ENCODE measurements at places on chromosomes 2 and 18.
A peak's percentile ranks its signal among the peaks of the same experiment; 100 is the strongest.

DNA sequence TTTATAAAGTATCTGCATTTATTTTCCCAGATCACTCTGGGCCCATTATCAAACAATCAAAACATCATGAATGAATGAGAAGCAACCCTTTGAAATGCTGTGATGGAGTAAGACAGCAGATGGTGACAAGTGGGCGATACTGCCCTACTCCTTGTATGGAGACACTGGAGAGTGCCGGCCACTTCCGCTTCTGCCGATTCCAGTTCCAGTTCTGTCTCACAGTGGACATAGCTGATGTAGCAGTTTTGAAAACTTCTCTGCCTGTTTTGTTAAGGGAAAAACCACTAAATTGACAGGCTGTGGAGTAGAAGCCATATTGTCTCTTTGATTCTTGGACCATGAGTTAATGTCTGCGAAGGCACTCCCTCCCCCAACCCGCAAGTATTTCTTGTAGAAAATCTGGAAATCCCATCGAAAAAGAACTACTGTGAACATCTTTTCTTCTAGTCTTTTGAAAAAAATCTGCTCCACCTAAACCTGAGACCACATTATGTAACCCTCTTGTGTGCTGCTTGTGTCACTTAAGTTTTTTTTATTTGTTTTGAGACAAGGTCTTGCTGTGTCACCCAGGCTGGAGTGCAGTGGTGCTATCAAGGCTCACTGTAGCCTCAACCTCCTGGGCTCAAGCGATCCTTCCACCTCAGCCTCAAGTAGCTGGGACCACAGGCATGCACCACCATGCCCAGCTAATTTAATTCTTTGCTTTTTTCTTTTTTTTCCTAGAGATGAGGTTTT, 133.5 kb downstream of the TANC1 start:
- no peak overlapping the region for H3K27ac ChIP-seq
- no peak overlapping the region for H3K4me3 ChIP-seq
- no peak for DNase-seq
- peaks cover 8% of the 10 kb centered on the region for H3K4me1 ChIP-seq
- no peaks in the 10 kb centered on the region for H3K27me3 ChIP-seq

DNA sequence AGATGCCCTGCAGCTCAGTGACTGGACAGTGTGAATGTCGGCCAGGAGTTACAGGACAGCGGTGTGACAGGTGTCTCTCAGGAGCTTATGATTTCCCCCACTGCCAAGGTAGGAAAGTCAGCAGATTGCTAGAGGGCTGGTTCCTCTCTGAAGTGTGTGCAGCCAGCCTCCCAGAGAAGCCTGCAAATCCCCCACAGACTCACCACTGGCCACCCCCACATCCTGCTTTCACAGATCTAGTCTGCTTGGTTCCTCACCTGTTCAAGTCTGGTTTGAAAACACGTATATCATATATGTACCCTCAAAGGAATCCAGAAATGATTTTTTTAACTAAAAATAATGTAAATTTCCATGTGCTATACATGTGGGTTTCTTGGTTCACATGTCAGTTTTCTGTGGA, 121.1 kb downstream of the LAMA3 start:
- peak; percentile 73 for DNase-seq
- peaks cover 2% of the 10 kb centered on the region for H3K36me3 ChIP-seq
- H3K27me3 ChIP-seq: peaks cover 17% of the 10 kb centered on the region
- no peak overlapping the region for H3K27ac ChIP-seq
- peaks cover 27% of the 10 kb centered on the region for H3K4me1 ChIP-seq

DNA sequence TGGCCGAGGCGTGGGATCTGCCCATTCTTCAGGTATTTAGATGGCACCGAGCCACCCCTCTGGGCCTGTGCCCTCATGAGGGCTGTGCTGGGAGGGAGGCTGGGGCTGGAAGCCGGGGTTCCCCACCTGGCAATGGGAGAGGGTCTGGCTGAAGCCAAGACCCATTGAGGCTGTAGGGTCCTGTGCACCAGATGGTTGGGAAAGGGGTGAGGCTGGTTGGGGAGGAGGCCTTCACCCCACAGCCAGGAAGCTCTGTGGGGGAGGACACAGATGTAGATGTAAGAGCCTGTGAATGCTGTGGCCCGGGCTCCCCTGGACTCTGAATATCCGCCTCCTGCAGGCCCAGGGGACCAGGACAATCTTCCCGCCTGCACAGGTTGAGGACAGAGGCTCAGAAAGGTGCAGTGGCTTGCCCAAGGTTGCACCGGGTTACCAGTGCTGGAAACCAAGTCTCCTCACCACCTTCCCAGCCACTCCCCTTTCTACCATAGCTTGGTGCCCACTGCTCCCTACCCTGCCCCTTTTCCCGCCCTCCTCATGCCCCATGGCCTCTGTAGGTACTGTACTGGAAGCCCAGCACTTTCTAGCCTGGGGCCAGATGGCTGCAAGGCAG, 49.7 kb downstream of the PDCL3 start:
- H3K4me1 ChIP-seq: peaks cover 4% of the 10 kb centered on the region
- DNase-seq: no peak
- peaks cover 6% of the 10 kb centered on the region for H3K27me3 ChIP-seq
- no peak overlapping the region for H3K4me3 ChIP-seq

DNA sequence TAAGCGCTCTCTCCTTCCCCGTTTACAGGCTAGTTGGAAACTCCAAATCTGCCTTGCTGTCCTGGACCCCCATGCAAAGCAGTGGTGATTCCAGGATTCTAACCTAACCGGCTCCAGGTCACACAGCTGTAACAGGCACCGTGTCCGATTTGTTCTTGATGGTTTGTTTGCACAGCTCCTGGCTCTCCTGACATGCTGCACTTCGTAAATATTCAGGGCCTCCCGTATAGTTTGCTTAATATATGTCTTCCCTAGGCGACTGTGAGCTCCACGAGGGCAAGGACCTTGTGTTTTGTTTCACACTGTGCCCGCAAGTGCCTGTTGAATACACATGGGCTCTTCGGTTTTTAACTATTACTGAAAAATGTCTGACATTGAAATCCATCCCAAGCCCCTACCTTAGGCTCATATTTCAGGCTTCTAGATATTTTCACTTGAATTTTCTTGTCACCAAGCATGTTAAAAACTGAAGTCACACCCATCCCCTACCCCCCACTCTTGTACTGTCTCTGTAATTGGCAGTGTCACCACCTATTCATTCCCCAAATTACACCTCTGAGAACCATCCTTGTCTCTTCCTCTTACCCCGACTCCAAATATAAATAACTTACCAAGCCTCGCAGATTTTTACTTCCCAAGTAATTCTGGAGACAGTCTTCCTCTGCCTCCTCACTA, 1.0 kb upstream of the PUM2 start:
- no peak overlapping the region for H3K4me3 ChIP-seq
- H3K27me3 ChIP-seq: no peaks in the 10 kb centered on the region
- H3K27ac ChIP-seq: no peak overlapping the region
- H3K4me1 ChIP-seq: peaks cover 26% of the 10 kb centered on the region

DNA sequence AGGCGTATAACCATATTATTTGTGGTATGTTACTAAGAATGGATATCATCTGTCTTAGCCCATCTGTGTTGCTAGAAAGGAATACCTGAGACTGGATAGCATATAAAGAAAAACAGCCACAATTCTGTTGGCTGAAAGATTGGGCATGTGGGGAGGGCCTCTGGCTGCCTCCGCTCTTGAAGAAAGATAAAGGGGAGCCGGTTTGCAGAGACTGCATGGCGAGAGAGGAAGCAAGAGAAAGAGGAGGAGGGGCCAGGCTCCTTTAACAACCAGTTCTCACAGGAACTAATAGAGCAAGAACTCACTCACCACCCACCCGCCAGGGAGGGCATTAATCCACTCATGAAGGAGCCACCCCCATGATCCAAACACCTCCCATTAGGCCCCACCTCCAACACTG, 29.2 kb upstream of the UXS1 start:
- no peaks in the 10 kb centered on the region for H3K4me1 ChIP-seq
- no peak overlapping the region for H3K4me3 ChIP-seq
- peaks cover 7% of the 10 kb centered on the region for H3K27me3 ChIP-seq
- DNase-seq: no peak

DNA sequence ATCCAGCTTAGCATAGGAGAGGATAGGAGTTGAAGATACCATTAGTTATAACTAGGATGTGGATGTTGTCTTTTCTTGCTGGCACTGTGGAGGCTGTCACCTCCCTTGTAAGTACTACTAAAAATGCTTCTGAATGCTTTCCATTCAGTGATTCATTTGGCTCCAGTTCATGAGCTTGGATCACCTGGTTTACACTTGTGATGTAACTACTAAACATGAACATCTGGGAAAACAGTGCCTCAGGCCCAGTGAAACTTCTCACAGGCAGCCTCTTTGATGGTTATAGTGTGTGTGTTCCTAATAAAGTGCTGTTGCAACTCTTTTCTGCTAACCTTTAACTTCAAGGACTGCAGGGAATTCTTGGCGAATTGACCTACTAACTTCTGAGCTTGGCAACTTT, 13.0 kb upstream of the SLC9A2 start:
- H3K36me3 ChIP-seq: no peaks in the 10 kb centered on the region
- DNase-seq: no peak
- no peaks in the 10 kb centered on the region for H3K4me1 ChIP-seq
- H3K27ac ChIP-seq: no peak overlapping the region
- H3K4me3 ChIP-seq: no peak overlapping the region

DNA sequence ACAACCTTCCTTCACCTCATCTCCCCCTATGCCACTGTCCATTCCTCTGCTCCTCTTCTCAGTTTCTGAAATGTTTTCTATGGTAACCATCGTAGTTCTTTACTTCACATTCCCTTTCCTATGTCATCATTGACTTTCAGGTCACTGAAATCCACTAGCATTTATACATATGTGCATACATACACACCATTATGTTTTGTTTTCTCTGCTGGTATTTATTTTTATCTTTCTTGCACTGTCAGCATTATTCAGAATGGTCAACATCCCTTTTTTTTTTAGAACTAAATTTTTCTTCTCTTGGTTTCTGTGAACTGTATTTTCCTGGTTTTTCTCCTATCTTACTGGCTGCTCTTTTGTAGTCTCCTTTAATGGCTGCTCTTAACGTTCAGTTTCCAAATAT, 33.2 kb downstream of the ITGAV start:
- no peak overlapping the region for H3K4me3 ChIP-seq
- H3K27ac ChIP-seq: no peak overlapping the region
- no peaks in the 10 kb centered on the region for H3K27me3 ChIP-seq
- peaks cover 16% of the 10 kb centered on the region for H3K36me3 ChIP-seq
- H3K4me1 ChIP-seq: peaks cover 4% of the 10 kb centered on the region

- no peak overlapping the region for H3K4me3 ChIP-seq
- peaks cover 3% of the 10 kb centered on the region for H3K36me3 ChIP-seq
- peaks cover 2% of the 10 kb centered on the region for H3K27me3 ChIP-seq
- no peak for DNase-seq
- H3K27ac ChIP-seq: no peak overlapping the region
Observed at GRCh38 chr2:109091526-109091925, 37.5 kb upstream of the SH3RF3 start.

- H3K27ac ChIP-seq: no peak overlapping the region
- no peak for DNase-seq
- no peaks in the 10 kb centered on the region for H3K36me3 ChIP-seq
- H3K4me1 ChIP-seq: peaks cover 2% of the 10 kb centered on the region
- H3K27me3 ChIP-seq: no peaks in the 10 kb centered on the region
- no peak overlapping the region for H3K4me3 ChIP-seq
Observed at GRCh38 chr2:219476652-219477151, 22.0 kb upstream of the GMPPA start.

Measured in activated naive CD8-positive, alpha-beta T cell treated with anti-CD3 and anti-CD28 coated beads, Interleukin-2, amount 10 ng/mL, durations not matched to agents 7 days and 5 days (primary cell).